ENCODE measurements at places on chromosomes 11 and 22.

DNA sequence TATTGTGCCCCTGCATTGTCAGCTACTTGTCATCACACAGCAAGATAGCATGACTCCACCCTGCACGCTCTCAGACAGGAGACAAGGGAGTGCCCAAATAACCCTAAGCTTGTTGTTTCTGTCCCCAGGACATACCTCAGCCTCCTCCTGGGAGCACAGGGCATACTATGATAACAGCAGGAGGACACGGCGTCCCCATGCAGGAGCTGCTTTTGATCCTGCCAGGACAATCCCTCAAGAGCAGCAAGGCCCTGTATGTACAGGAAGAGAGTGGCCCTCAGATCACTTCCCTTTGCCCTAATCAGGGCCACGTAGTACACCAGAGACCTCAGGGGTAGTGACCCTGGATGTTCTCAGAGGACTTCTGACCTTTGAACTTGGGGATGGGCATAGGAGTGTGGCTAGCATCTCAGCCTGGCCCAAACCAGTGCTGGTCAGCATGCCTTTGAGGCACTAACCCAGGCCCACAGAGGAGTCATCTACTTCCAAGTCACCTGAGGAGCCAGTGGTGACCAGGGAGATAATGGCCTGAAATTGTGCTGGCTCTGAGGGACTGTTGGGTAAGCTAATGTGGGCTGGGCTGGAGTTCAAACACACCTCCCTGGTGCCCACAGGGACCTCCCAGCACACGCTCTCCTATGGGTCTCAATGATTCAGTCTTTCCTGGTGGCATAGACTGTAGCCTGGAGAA, 9.2 kb downstream of the APOA4 start:
- DNase-seq, result no peak

DNA sequence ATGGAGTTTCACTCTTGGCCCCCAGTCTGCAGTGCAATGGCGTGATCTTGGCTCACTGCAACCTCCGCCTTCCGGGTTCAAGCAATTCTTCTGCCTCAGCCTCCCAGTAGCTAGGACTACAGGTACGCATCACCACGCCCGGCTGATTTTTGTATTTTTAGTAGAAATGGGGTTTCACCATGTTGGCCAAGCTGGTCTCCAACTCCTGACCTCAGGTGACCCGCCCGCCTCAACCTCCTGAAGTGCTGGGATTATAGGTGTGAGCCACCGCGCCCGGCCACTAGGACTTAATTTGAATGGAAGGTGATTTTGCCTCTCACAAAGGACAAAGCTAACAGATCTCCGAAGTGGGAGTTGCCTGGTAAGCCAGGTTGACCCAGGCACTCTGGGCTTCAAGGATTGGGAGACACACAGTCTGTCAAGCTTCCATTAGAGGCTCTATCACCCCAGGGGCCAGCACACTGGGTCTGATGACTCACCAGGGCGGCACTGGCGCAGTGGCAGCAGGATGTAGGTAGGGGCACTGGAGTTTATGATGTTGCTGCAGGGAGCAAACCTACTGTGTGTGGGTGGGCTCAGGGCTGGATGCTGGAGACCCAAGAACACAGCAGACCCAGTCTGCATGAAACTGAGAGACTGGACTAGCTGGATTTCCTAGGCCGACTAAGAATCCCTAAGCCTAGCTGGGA, 17.8 kb upstream of the KCTD14 start:
- DNase-seq, result no peak

- DNase-seq, result peak; percentile 85
Measured at GRCh38 chr11:1882265-1883238, 9.1 kb downstream of the PRR33 start.

- no peak for DNase-seq
Measured at GRCh38 chr22:28792491-28793383, 7.6 kb downstream of the XBP1 start.

- no peak for DNase-seq
Measured at GRCh38 chr11:73629907-73630306, 16.5 kb upstream of the PLEKHB1 start.

Measured in coronary artery (tissue), 2 donors.